CD8-positive, alpha-beta memory T cell (primary cell): ENCODE measurements at places on chromosomes 3 and 15. TPM values are rescaled to one million over a fixed set of nuclear protein-coding genes. Genes with fewer than 3 reads are reported as not detected.

DNA sequence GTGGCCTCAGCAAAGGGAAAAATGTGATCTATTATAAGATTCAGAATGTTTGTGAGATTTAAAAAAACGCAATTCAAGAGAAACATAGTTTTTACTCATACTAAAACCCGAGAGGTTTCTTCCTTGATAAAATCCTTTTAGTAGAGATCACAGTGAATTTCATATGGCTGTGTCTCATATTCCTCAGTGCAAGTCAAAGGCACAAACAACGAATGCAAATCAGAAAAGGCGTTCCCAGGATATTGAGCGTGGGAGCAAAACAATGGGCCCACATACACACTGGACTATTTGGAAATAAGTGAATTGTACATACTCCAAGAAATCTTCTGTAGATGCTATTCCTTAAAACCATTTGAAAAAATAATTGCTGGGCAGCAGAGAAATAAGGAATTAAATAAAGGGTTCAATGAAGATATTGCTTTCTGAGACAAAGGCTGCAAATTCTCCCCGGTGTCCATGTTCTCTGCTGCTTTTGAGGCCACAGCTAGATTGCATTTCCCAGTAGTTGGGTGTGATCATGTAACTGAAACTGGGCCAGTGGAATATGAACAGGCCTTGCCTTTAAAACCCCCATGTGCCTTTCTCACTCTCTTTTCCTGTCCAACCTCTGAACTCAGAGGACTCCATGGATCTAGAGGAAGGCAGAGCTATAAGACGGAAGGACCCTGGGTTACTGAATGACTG, 144.6 kb upstream of the TBL1XR1 start:
- H3K36me3 ChIP-seq = no peaks in the 10 kb centered on the region
- no peaks in the 10 kb centered on the region for H3K27me3 ChIP-seq
- peaks cover 30% of the 10 kb centered on the region for H3K4me1 ChIP-seq
- no peak overlapping the region for H3K27ac ChIP-seq

Gene RNF111
- 14.8 TPM for polyA plus RNA-seq

DNA sequence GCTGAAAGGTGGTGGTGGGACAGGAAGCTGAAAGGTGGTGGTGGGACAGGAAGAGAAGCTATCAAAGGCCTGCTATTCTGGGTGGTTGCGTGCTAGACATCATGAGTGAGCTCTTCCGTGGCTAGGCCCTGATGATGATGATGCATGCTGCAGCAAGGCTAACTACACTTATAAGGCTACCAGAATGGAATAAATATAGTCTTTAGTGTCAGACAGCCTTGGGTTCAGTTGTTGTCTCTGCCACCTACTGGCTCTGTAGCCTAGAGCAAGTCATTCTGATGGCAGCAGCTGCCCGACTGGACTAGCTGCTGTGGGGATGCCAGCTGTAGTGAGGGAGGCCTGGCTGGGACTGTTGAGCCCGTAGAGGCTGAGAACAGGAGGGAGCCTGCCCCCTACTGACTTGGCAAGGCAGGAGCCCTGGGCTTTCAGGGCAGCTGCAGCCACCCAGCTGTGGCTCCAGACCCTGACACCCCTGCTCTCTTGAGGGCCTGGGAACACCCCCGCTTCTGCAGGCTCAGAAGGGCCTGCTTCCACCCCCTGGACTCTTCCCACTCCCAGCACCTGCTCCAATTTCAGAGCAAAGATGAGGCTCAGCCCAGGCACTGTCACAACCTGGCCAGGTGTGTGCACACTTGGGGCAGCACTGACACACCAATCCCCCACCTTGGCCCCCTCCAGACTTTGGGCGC, 21.4 kb upstream of the ZBED2 start:
- peaks cover 31% of the 10 kb centered on the region for H3K4me1 ChIP-seq
- H3K27ac ChIP-seq = peak overlapping the region; percentile 40
- H3K4me3 ChIP-seq = no peak overlapping the region
- peak; percentile 56 for DNase-seq
- H3K36me3 ChIP-seq = peaks cover 9% of the 10 kb centered on the region

Gene FETUB
- polyA plus RNA-seq = not detected

Gene IL20RB
- 0.45 TPM for polyA plus RNA-seq

DNA sequence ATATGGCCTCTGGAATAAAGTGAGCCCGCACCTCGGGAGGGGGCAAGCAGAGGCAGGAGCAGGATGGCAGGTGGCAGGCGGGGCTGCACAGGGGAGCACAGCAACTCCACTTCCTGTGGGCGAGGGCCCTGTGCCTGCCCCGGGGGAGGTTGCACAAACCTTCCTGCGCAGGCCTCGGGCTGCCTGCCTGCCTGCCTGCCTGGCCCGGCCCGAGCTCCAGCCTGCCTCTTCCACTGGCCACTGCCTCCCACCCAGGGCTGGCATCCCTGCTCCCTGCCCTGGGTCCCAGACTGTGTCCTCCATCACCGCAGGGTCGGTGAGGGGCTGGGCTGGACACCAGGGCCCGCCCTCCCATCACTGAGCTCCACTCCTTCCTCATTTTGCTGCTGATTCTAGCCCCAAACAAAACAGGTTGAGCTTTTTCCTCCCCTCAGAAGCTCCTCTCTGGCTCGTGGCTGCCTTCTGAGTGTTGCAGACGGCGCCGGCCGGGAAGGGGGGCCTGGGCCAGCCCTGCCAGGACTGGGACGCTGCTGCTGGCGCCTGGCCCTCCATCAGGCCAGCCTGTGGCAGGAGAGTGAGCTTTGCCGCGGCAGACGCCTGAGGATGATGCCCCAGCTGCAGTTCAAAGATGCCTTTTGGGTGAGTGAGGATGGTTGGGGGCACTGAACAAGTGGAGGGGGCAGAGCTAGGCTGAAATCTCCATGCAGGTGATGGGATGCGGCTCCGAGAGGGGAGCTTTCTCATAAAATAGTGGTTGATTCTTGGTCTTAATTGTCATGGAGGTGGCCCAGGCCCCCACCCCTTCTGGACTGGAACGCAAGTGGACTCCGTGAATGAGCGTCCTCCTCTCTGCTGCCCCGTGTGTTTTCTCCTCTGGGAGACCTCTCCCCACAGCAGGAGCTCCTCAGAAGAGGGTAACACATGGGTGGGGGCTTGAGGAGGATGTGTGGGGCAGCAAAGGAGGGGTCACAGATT, at the start of gene PSTPIP1:
Gene PSTPIP1, plus strand, starts transcription at position 156 of the 975 bp plus-strand sequence. Its CDS starts 448 bp downstream, at position 604.
- H3K36me3 ChIP-seq = peaks cover 6% of the 10 kb centered on the region
- peak within 1 kb of the TSS; percentile 57 for H3K27ac ChIP-seq
- H3K4me3 ChIP-seq = peak within 1 kb of the TSS; percentile 92

Gene GOLGA8M
- not detected for polyA plus RNA-seq

- no peaks in the 10 kb centered on the region for H3K27me3 ChIP-seq
- no peaks in the 10 kb centered on the region for H3K4me1 ChIP-seq
- no peak for DNase-seq
- H3K36me3 ChIP-seq = no peaks in the 10 kb centered on the region
- no peak overlapping the region for H3K27ac ChIP-seq
- no peak overlapping the region for H3K4me3 ChIP-seq
Measured at GRCh38 chr3:51559411-51559888, 20.9 kb downstream of the RAD54L2 start.

Gene PLXND1
- 17.3 TPM for polyA plus RNA-seq

Gene OXTR
- polyA plus RNA-seq = 0.05 TPM

Gene MYL3
- not detected for polyA plus RNA-seq

Gene FAM3D
- polyA plus RNA-seq = not detected

Gene ZDHHC19
- polyA plus RNA-seq = not detected

GRCh38 chr15:41691471-41691870, 31.3 kb downstream of the MGA start:
- no peaks in the 10 kb centered on the region for H3K36me3 ChIP-seq
- peaks cover 43% of the 10 kb centered on the region for H3K4me1 ChIP-seq
- no peak overlapping the region for H3K4me3 ChIP-seq
- no peak for DNase-seq

GRCh38 chr15:41502795-41503668, 9.4 kb downstream of the ITPKA start:
- no peak for DNase-seq
- peaks cover 17% of the 10 kb centered on the region for H3K4me1 ChIP-seq
- H3K4me3 ChIP-seq = peak overlapping the region; percentile 45
- H3K27ac ChIP-seq = no peak overlapping the region

- no peaks in the 10 kb centered on the region for H3K4me1 ChIP-seq
- no peaks in the 10 kb centered on the region for H3K27me3 ChIP-seq
- H3K36me3 ChIP-seq = no peaks in the 10 kb centered on the region
Measured at GRCh38 chr15:38010395-38010794, 76.0 kb downstream of the TMCO5A start.

Gene SH2D7
- not detected for polyA plus RNA-seq
